ENCODE measurements at places on chromosomes 11 and 22.

- DNase-seq = peak; percentile 31
Observed at GRCh38 chr11:128482092-128482491, 105.3 kb downstream of the ETS1 start.

DNA sequence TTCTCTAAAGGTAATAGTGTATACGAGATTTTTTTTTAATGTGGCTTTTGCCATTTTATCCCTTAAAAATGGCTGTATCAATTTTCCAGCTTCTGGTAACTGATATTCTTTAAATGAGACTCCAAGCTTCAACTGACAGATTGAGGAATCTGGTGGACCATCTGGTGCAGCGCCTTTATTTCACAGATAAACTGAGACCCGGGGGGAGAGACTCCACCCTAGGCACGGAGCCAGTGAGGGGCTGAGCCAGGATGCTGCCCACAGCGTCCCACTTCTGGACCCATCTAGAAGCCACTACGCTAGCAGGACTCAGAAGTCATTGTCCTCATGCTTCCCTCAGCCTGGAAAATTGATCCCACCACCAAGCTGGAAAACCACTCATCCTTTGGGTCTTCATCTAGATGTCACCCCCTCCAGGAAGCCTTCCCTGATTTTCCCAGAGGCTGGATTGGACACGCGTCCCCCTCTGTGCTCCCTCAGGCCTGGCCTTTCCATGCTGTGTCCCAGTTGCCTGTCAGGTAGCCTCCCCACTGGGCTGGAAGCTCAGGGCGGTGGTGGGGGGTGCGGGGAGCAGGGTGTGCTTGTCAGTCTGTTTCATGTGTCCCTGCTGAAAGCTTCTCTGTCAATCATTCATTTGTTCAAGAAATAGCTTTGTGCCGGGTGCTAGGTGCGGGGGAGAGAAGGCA is 12.3 kb upstream of the CD5 start:
- DNase-seq = no peak

DNA sequence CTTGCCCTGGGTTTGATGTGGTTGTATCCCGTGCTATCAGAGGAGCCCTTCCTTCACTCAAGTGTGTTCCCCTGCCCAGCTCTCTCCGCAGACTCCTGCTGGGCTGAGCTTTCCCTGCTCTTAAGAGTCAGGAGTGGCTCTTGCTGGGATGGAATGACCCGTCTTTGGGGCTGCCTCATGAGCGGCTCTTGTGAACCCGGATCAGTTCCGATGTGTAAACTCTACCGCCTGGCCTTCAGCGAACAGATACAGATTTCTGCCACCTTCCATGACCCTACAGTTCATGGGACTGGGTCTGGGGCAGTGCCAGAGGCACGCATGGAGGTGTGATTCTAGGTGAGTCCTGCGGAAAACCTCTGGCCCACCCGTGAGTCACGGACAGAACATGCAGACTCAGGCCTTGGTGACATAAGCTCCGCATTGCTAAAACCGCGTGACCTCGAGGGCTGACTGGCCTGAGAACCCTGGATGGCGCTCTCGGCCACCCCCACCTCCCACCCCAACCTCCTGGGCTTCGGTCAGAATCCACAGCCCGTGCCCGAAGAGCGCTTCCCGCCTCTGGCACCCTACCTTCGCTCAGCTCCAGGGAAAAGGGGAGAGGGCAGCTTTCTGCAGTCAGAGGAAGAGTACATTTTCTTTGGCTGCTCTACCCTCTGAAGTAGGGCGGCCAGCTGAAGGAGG is 1.3 kb upstream of the ZBTB16 start:
- DNase-seq = no peak

- DNase-seq = no peak
Observed at GRCh38 chr11:79241205-79241851, 199.5 kb downstream of the TENM4 start.

GRCh38 chr11:129505266-129505665 is 129.6 kb downstream of the BARX2 start:
- DNase-seq = no peak

DNA sequence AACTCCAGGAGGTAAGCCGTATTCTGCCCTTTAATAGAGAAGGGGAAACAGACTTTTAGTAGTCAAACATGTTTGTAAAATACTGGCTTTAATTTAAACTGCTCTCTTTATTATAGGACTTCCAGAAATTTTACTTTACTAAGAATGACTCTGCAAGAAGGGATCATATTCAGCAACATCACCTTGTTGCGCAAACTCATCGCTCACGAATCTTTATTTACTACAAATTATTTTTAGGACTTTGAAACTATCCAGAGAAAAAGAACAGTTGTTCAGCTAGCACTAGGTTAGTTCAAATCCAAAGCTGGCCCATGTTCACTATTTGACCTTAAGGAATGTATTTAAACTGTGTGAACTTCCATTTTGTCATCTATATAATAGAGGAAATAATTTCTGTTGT is 498.3 kb upstream of the TENM4 start:
- no peak for DNase-seq

DNA sequence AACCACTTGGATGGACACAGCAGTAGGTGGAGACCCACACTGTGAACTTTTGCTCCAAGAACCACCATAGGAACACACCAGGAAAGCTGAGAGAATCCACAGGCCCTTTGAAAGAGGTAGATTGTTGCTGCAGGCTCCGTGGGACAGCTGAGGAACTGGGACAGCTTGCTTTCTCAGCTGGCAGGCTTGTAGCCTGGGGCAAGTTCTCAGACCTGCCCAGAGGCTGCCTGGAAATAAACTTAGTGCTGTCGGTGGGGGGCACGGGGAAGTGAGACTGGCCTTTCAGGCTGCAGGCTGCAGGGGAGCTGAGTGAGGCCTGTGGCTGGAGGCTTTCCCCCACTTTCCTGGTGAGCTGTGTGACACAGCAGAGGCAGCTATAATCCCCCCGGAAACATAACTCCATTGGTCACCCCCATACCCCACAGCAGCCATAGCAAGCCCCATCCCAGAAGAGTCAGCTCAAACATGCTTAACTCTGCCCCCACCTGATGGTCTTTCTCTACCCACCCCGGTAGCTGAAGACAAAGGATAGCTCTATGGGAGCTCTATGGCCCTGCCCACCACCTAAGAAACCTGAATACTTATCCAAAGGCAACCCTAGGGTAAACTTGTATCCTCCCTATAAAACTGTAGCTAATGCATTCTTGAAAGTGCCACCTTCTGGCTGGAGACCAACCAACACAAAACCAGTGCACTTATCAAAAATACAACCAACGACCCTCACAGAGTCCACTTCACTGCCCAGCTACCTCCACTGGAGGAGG is 21.4 kb upstream of the ACRV1 start:
- no peak for DNase-seq

GRCh38 chr11:130606781-130607511 is 158.5 kb downstream of the ADAMTS15 start:
- DNase-seq = no peak

- DNase-seq = no peak
Observed at GRCh38 chr11:103536335-103536722, 427.1 kb downstream of the DYNC2H1 start.

DNA sequence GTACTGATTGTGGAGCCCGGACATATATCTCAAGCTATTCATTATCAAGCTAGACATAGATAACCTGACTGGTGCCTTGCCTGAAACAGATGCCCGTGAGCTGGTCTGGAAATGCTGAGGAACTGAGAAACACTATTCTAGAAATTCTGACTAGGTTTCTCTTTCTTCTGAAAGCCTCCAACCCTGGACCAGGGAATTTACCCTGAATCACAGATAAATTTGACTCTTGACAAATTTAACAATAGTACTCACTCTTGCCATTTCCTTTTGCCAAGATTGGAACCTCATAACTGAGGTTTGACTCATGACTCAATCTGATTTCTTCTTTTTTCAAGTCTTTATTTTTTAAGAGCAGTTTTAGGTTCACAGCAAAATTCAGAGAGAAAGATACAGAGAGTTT is 189.6 kb upstream of the SYN3 start:
- DNase-seq = no peak

GRCh38 chr22:29431986-29432385 is 6.4 kb upstream of the RFPL1 start:
- no peak for DNase-seq

- DNase-seq = peak; percentile 68
Observed at GRCh38 chr11:4636962-4637661, at the start of gene OR51D1. Gene OR51D1, plus strand, starts transcription at chr11:4637477. Its CDS starts 2,314 bp downstream, at chr11:4639791.

- no peak for DNase-seq
Observed at GRCh38 chr11:118126082-118126838, 26.4 kb downstream of the SCN4B start.

- DNase-seq = no peak
Observed at GRCh38 chr11:126969865-126970479, 30.6 kb downstream of the KIRREL3 start.

- DNase-seq = no peak
Observed at GRCh38 chr22:17140022-17140421, 18.9 kb upstream of the TMEM121B start.

DNA sequence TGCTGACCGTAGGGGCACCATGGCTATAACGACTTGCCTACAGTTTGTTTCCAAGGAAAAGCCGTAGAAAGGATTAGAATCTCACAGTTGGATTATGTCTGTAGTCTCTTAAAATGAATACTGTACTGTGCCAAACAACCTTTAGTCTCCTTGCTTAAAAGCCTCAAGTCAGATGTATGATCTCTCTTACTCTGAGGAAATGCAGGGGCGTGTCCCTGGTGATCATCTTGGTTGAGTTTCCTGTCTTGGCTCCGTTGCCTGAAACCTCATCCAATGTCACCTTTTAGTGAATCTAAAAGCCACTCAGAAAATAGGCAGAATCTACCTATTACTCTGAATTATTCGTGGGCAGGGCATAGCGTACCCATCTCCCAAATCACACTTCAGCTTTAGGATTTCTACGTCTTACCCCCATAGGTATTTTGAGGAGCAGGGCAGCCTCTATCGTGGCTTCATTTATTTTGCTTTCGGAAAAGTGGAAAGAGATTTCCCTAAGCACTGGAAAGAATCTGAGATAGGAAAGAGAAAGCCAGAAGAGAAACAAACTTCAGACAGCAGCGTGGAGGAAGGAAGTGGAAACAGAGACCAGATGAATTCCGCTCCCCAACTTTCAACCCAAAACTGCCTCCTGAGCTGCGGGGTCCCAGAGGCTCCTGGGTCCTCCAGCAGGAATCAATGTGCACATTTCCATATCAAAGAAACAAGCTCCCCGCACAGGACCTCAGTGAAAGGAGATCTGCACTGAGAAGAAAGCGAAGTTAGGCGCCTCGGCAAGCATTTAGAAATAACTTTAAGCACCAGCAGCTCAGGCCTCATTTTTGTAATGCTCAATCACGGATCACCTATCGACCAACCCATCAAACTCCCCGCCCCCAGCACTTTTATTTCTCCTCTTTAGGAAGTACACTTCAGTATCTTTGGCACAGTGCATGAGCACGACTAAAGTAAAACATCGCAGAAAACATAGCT is 245.8 kb downstream of the ETS1 start:
- DNase-seq = no peak

DNA sequence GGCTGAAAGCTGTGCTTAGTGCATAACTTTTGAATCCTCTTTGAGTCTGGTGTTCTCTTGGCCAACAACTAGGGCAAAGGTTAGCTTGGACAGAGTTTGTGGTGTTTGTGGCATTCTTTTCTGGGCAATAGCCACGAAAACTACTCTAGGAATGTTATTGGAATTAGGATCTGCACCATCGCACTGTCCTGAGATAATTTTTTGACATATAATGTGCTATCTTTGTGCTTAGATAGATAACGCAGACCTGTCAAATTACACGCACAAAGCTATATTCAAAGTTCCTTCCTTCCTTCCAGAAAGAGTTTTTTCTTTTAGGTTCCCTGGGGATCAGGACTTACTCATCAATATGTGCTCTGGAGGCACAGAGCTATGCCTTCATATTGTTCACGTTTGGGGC is 166.8 kb upstream of the MTMR2 start:
- DNase-seq = no peak

- DNase-seq = no peak
Observed at GRCh38 chr22:45948081-45948648, 28.8 kb downstream of the WNT7B start.

DNA sequence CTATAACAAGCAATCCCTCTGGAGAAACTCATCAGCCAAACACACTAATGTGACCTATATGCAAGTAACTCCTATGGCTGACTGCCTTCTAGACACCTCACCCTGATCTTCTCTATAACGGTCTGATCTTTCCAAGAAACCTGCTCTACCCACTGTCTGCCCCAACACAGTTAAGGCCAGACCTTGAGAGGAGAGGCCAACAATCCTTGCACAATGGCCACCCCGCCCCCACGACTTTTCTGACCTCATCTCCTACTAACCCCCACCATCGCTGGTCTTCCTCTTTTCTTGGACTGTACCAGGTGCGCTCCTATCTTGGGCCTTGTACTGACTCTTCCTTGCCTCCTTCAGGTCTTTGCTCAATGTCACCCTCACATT is 12.5 kb downstream of the HIRA start:
- peak; percentile 31 for DNase-seq

DNA sequence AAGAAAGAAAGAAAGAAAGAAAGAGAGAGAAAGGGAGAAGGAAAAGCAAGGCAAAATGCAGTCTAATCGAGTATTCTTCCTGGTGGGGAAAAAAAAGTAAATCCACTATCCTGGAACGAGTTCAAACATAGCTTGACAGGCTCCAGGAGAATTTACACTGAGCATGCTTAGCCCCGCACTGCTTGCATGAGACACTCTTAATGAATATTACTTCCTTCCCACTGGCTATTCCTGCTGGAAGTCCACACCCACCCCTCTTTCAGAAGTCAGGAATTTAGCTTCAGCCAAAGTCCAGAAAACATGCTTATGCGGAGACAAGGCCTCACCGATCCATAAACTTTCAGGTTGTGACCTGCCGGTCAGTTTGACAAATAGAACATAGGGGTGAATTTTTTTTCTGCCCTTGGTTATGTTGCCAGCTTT is 251.8 kb upstream of the BLID start:
- no peak for DNase-seq

DNA sequence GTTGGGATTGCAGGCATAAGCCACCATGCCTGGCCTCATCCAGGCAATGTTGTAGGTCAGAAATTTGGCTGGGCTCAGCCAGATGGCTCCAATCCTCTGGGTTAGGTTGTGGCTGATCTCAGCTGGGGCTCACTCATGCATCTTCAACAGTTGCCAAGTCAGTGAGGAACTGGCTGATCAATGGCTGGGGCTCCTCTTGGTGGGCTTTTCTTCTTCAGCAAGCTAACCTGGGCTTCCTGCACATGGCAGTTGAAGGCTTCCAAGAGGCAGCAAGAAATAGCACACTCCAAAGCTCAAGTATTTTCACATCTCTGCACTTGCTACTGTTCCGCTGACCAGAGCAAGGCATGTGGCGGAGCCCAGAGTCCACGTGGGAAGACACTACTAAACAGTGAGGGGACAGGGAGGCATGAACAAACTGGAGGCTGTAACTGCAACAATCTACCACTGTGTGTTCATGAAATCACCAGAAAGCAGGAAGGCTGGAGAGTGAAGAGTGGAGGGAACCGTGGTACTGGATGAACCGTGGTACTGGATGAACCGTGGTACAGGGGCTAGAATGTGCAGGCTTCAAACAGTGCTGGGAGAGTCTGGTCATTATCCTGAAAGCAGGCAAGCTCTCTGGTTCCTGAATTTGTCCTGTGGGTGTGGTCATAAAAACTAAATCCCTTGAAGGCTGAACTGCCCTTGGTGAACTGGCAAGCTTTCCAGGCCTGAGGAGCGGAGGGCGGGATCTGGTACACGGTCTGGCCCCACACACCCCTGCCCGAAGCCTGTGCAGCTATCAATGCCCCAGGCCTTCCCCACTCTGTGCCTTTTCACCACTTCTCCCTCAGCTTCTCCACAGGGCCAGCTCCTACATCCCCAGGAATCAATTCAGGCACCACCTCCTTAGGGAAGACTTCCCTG is 20.2 kb downstream of the CHST1 start:
- DNase-seq = no peak

Measured in CD8-positive, alpha-beta T cell (primary cell).